ENCODE measurements at places on chromosomes 1 and 21.

DNA sequence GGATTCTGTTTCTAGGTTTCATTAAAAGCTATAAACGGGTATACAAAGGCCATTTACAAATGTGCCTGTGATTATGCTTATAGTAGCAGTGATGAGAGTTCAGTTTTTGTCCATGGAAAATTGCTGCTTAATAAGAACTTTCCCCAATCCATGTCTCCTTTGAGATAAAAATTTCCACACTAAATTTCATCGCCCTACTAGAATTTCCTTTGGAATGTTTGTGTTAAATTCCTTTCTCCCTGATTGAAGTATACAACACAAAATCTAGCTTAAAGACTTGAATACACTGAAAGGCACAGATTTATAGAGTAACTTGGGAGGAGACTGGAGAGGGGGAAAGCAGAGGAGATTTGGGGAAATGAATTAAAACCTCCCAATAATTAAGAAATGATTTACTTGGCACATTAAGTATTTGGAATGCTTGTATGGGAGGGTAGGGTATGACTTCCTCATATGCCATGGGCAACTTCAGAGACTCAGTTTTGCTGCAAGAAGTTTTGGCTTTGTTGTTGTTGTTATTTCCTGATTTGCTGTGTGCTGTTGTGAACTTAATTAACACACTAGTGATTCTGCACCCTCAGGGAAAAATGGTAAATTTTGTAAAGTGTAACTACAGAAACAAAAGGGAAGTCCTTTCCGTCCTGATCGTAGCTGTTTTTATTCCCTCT lies 157.6 kb upstream of the LMO4 start:
- DNase-seq: no peak

GRCh38 chr1:26618561-26618960 lies 77.3 kb upstream of the ARID1A start:
- DNase-seq: peak; percentile 30

- DNase-seq: no peak
Observed at GRCh38 chr1:96944432-96945092, 223.0 kb downstream of the PTBP2 start.

DNA sequence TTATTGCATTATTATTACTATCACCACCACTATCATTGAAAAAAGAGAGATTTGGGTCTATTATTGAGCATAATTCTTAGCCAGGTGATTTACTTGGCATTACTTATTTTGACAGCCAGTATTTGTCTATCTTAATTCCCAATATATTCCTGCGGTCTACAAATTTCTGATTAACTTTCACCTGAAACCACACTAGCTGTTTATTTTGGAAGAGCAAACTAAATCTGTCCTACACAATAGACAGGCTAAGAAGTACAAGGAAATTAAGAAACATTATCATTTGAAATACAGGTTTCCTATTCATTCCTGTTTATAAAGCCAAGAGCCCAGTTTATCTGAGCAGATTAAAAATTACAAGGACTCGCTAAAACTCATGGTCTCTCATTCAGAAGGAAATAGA lies 6.9 kb upstream of the LYST start:
- no peak for DNase-seq

DNA sequence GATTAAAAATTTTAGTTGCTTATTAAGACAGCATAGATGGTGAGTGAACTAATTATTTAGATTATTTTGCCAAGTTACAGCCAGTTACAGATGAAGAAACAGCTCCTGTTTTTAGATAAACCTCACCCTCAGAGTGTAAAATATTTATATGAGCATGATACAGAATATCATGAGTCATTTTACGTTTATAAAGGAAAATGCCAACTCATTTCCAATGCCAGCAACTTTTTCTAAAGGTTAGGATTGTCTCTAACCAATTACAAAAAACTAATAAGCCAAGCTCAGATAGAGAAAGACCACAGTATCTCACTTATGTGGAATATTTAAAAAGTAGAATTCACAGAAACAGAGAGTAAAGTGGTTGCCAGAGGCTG lies 590.1 kb downstream of the LTN1 start:
- DNase-seq: no peak

DNA sequence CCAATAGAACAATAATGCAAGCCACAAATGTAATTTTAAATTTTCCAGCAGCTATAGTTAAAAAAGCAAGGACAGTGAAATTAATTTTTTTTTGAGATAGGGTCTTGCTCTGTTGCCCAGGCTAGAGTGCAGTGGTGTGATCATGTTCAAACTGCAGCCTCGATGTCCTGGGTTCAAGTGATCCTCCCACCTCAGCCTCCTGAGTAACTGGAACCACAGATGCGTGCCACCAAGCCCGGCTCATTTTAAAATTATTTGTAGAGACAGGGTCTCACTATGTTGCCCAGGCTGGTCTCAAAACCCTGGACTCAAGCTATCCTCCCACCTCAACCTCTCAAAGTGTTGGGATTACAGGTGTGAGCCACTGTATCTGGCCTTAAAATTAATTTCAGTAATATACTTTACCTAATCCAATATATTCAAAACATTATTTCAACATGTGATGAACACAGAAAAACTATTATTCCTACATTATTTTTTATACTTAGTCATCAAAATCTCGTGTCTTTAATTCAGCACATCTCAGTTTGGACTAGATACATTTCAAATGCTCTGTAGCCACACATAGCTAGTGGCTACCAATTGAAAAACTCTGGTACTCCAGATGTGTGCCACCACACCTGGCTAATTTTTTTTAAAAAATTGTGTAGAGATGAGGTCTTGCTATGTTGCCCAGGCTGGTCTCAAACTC lies 10.8 kb upstream of the ID3 start:
- no peak for DNase-seq

- DNase-seq: peak; percentile 12
Observed at GRCh38 chr1:108316545-108316944, 72.7 kb upstream of the NBPF4 start.

DNA sequence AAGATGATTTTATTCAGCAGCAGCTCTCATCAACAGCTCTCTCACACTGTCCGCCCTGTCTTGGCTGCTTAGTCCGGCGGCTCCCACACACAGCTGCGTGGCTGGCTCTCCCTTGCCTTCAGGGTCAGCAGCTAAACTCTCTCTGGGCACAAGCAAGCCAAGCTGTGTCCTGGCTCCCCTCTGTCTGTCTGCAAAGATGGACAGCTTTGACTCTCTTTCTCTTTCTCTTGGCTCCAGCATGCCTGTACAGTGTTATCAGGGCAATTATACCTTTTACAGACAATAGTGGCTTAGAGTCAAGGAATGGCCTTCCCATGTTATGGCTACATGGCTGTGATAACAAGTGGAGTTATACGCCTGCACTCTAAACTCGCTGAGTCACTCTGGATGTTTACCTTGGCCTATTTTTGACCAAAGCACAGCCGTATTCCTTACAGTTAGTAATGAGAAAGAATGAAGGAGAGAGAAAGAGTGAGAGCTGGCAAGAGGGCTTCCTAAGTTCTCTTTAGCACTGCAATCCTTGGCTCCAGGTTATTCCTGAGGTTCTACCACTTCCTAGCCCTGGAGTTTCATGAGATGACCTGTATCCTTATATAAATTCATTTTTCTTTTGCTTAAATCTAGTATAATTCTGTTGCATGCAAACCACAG lies 59.9 kb upstream of the ZSWIM5 start:
- DNase-seq: peak; percentile 77

GRCh38 chr1:172699111-172699510 lies 40.2 kb downstream of the FASLG start:
- DNase-seq: no peak
